Activated B cell treated with CpG ODN at 0.5 μM for 24 hours (primary cell): ENCODE measurements at places on chromosomes 3 and 15.

- DNase-seq = no peak
Observed at GRCh38 chr3:59392116-59392515, 342.3 kb upstream of the CFAP20DC start.

GRCh38 chr3:150739877-150740645 lies 22.9 kb downstream of the SIAH2 start:
- DNase-seq = no peak

DNA sequence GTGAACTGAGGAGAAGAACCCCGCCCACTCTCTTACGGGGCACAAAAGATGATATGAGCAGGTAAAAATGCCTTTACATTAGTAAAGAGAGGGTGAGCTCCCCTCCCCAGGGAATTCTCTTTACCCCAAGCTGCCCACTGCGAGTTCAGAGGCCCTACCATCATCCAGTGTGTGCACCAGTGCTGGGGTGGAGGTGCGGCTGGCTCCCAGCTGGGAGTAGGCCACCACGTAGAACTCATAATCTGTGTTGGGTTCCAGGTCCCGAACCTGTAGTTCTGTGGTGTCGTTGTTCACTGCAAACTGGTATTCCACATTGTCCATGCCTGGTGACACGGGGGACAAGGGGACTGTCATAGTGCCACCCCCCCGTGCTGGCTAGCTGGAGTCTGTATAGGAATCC lies 17.1 kb upstream of the IGDCC3 start:
- no peak for DNase-seq

DNA sequence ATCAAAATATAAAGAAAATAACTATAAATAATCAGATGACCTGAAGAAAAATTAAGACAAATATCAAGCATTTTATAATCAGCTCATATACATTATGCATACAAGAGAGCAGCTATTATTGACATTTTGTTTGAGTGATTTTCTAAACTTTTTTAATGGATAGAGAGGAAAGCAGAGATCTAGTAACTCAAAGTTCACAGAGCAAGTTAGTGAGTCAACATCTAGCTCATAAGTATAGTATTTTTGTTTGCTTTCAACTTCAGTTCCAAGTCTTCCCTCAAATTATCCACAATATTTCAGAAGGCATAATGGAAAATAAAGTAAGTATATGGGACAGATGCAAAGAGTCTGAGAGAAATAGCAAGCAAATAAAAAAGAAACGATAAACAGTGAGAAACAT lies 470.1 kb upstream of the ALCAM start:
- DNase-seq = no peak

DNA sequence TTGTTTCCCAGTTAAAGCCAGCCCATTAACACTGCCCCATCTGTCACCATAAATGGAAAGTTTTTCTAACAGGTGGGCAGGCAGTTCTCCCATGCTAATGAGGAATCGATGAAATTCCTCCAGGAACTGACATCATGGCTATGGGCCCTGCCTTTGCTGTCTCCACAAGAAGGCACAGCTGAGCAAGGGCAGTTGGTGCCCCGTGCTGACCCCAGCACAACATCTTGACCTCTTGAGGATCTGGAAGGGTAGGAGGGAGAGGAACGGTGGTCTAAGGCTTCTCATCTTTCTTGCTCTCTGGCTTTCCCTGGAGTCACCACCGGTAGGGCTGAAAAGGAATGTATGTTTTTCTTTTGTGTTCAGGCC lies 46.7 kb downstream of the CHCHD6 start:
- no peak for DNase-seq

- no peak for DNase-seq
Observed at GRCh38 chr3:56769116-56769707, 32.5 kb downstream of the ARHGEF3 start.

- no peak for DNase-seq
Observed at GRCh38 chr15:74444106-74445062, 10.6 kb upstream of the SEMA7A start.

GRCh38 chr15:31396881-31397560 lies 70.4 kb downstream of the KLF13 start:
- DNase-seq = no peak

DNA sequence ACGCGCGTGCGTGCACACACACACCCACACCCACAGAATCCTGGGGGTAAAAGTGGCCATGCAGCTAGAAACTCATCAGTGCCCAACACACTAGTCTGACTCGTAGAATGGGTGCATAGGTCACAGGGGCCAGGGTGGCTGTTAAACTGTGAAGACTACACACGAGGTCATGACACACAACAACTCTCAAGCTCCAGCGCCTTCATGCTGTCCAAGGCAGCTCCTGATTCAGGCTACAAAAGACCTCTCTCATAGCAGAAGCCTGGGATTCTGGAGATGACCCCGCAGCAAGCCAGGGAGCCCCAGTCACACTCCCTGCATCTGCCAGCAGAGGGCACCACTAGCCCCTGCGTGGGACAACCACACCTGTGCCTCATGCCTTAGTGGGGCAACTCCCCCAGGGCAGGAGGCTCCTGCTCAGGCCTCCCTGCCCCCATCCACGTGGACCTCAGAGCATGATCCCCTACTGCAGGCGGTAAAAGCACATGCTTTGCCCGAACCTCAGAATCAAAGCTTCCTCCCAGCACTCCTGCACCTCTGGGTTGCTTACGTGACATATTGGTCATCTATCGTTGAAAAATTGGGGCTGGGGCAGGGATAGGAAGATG lies 93.1 kb downstream of the LRIG1 start:
- peak; percentile 66 for DNase-seq

DNA sequence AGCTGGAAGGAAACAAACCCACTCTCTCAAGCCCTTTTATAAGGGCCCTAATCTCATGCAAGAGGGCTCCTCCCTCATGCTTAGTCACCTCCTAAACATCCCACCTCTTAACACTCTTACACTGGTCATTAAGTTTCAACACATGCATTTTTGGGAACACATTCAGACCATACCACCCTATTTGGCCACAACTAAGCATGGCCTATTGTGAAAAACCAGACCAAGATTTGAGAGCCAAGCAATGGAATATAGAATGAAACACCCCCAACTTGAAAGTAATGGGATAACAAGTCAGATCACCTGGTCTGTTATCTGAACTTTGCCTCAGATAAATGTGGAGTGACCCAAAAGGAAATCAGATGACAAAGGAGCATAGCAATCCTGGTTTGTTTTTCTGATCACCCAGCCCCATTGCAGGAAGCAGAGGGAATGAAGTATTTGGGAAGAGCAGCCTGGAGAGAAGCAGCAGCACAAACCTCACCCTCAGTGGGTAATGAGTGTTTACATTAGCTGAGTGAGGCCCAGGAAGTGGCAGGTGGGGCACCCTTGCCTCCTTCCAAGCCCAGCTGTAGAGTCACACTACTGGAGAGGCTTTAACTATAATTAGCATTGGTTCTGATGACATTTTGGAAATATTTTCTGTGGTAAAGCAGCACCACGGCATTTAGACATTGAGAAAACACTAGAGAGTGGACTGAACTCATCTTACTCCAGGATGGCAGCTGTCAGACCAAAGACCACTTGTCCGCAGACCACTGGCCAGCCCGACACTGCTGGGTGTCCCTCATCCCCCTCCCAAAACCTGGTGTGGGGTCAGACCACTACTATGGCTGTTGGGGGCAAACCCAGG lies 48.8 kb upstream of the PRTG start:
- no peak for DNase-seq

DNA sequence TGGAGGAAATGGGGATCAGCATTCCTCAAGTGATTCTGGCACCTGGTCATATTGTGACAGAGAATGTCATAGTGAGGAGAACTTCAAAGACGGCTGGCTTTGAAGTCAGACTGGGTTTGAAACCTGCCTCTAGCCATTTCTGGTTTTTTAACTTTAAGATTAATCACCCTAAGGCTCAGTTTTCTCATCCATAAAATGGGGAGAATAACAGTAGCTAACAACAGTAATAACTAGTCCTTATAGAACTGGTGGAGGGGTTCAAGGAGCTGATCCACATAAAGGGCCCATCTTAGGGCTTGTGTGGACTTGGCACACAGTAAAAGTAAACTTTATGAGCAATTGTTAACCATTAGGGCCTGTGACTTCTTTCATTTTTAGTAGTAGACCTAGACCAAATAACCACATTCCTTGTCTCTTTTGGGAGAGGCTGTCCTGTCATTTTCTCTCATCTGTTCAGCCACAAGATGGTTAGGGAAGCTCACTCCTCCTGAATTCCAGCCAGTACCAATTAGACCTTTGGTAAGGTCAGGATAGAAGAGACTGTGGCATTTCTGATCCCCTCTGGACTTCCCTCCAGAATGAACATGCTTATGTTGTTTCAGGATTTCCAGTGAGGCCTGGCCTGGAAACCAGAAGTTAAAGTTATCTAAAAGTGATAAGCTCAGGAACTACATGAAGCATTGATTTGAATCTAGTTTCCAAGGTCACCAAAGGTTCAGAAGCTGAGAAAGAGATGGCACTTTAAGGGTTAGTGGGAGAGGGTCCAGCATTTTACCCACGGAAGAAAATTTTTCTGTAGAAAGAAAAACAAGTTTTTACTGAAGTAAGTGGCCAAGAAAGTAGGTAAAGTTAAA lies 159.3 kb upstream of the DPH6 start:
- DNase-seq = no peak

GRCh38 chr15:72192416-72192815 lies 5.2 kb downstream of the GRAMD2A start:
- DNase-seq = no peak

- no peak for DNase-seq
Observed at GRCh38 chr15:39926526-39926925, 6.5 kb upstream of the GPR176 start.

DNA sequence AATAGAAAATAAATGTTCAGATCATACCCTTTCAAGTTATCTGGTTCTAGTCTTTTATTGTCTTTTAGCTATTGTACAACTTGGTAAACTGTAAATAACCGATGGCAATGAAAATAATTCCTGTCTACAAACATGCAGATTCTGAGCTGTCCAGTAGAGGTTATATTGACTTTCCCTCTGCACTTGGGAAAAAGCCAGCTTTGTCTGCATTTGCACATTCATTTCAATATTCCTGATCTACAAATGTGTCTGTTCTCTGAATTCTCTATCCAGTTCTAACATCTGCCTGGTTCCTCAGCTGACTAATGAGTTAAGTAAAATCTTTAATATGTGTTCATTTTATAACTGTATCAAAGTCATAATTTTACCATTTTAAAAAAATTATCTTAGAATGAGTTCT lies 408.5 kb downstream of the ERC2 start:
- DNase-seq = no peak

DNA sequence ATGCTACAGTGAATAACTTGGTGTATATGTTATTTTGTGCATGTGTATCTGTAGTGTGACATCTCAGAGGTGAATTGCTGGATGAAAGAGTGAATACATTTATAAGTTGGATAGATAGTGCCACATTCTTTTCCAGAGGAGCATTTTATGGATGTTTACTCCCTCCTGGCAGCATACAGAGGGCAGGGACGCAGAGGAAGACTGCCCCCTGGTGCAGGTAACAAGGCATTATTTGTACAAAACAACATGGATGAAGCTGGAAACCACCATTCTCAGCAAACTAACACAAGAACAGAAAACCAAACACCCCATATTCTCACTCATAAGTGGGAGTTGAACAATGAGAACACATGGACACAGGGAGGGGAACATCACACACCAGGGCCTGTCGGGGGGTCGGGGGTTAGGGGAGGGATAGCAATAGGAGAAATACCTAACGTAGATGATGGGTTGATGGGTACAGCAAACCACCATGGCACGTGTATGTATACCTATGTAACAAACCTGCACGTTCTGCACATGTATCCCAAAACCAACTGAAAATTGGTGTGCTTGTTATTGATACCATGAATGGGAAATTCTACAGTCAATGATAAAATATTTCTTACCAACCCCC lies 57.9 kb upstream of the CTXND1 start:
- DNase-seq = no peak

- DNase-seq = no peak
Observed at GRCh38 chr15:90519688-90520087, 10.0 kb upstream of the CRTC3 start.
